ENCODE measurements at places on chromosomes 3 and 15.

DNA sequence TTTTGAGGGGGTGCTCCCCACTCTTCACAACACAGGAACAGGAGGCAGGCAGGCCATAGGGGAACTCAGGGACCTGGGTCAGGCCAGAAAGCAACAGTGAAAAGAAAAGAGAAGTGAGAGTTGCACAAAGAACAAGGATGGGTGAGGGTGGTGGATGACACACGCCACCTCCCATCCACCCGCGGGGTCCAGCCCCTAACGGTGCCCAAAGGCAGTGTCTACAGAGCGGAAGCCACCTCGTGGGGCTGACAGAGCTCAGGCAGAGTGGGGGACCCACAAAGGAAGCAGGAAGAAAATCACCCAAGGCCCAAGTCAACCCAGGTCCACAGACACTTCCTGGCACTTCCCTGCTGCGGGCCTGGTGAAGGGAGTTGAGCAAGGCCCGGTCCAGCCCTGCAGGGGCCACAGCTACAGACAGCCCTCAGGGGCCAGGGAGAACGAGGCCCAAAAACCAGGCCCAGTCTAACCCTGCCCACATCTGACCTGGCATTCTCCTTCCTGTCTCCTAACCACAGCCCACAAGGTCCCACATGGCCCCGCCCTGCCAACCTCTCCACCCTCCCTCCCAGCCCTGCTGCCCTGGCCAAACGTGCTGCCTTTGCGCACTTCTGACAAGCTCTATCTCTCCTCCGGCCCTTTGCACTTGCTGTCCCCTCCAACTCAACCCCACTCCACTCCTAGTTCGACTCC, 5.9 kb downstream of the NUP210 start:
- no peak for DNase-seq

- DNase-seq, result no peak
Observed at GRCh38 chr3:97991293-97991682, 19.1 kb upstream of the RIOX2 start.

GRCh38 chr15:23539892-23540291, 25.6 kb upstream of the MKRN3 start:
- DNase-seq, result no peak

DNA sequence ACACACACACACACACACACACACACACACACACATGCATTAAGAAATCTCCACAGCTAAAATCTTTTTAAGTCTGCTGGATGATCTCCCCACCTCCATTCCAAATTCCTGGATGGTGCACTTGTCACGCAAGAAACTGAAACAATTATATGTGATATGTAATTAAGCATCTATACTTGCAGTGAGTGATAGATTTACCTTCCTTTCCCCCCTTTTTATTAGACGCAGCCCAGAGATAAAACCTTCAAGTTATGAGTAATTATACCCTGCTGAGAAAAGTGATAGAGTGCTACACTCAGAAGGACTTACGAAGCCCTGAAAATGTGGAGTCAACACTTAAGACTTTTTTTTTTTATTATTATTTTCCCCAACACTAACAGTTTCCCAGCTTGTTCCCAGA, 255.2 kb downstream of the LSAMP start:
- no peak for DNase-seq

DNA sequence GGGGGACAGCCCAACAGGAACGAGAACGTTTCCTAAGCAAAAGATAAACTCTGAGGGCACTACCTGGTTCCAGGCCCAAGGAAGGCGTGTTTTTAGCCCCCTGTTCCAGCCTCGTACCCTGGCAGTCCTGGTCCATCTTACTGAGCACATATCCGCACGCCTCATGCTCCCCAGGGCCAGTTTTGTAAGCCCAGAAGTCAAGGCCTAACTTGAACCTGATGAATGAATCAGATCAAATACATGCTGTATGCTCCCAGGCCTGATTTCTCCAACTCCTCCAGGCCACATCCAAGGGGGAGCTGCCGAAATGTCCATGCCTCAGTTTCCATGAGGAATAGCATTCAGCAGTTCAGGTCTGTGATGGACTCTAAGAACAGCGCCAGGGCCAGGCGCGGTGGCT, 14.3 kb upstream of the DOCK3 start:
- DNase-seq, result no peak

DNA sequence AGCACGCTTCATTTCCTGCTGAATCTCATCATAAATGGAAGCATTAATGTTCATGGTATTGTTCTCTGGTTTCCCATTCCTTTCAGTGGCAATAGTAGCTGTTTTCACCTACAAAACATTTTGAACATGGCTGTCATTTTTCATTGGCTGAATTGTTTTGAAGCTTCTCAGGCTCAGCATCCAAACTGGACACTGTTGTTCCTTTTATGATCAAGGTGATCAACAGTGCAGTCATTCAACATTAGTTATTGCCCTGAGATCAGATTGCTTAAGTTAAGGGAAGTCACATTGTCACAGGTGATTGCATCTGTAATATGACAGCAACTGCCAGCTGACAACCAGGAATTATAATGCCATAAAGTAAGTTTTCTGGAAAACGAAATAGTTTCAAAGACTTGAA, 46.9 kb downstream of the SATB1 start:
- no peak for DNase-seq

DNA sequence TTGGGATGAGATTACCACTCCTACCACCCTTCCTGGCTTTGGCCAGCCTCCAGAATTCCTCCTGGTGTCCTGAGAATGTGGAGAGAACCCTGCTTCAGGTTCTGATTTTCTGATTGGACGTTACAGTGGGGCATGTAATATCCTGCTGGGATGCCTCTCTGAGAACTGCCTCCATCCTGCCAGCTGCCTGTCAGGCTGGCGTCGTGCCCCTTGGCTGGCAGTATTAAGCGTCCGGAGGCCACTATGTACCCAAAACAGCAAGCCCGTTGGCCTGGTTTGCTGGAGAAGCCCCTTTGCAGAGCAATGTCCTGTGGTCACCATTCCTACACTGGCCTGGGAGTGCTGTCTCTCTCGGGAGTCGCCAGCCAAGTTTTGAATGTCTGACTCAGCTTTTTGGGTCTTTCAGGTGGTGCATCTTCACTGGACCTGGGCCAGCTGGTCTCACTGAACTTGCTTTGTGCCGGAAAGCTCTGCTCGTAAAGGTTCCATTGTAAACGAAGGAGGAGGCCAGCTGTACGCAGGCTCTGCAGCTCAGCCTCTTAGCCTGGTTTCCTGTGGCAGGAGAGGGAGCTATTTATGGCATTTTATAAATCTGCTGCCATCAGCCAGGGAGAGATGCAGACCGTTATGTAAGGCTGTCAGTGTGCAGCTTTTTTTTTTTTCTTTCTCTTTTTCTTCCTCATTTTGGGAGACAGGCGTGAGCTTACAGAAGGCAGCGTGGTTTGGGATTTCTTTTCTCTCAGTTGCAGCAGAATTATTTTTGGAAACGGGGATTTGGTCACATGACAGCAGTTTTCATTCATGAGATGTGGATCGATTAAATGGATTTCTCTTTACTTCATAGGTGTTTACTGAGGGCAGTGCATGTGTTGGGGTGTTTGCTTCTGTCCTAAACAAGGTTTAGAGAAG, 19.0 kb upstream of the TRAK1 start:
- DNase-seq, result no peak

DNA sequence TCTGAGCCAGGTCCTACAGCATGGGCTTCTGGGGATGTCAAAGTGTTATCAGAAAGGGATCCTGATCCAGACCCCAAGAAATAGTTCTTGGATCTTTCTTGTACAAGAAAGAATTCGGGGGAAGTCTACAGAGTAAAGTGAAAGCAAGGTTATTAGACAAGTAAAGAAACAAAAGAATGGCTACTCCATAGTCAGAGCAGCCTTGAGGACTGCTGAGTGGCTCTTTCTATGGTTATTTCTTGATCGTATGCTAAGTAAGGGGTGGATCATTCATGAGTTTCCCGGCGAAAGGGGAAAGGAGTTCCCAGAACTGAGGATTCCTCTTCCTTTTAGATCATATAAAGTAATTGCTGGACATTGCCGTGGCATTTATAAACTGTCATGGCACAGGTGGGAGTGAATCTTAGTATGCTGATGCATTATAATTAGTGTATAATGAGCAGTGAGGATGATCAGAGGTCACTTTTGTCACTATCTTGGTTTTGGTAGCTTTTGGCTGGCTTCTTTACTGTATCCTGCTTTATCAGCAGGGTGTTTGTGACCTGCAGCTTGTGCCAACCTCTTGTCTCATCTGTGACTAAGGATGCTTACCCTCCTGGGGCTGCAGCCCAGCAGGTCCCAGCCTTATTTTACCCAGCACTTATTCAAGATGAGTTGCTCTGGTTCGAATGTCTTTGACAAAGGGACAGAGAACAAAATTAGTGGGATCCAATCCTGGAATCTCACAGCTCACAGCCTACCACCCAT, 41.0 kb downstream of the CRYGS start:
- no peak for DNase-seq

- DNase-seq, result no peak
Observed at GRCh38 chr15:67133026-67133425, 67.6 kb downstream of the SMAD3 start.

GRCh38 chr15:70199124-70199482, 101.4 kb upstream of the TLE3 start:
- DNase-seq, result no peak

GRCh38 chr3:108985844-108986243, 32.2 kb upstream of the GUCA1C start:
- no peak for DNase-seq

- DNase-seq, result no peak
Observed at GRCh38 chr3:168091941-168092340, 3.8 kb downstream of the GOLIM4 start.

DNA sequence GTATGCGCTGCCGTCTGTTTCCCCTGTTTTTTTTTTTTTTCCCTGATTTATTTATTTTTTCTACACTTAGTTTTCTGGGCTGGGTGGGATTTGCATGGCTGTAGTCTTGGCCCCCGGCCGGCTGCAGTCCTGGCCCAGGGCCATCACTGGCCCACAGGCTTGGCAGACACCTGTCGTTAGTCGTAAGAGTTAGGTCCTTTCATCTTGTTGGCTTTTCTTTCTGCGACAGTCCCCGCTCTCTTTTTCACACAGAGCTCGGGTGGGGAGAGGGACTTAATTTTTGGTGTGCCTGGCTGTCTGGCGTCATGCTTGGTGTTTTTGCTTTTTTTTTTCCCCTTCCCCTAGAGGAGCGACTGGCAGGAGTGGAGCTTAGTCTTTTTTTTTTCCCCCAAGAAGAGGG, 183.4 kb downstream of the KLF13 start:
- DNase-seq, result no peak

GRCh38 chr15:62624547-62625378, 417.8 kb upstream of the TPM1 start:
- DNase-seq, result no peak

GRCh38 chr15:57090496-57090859, 172.0 kb downstream of the TCF12 start:
- DNase-seq, result no peak

DNA sequence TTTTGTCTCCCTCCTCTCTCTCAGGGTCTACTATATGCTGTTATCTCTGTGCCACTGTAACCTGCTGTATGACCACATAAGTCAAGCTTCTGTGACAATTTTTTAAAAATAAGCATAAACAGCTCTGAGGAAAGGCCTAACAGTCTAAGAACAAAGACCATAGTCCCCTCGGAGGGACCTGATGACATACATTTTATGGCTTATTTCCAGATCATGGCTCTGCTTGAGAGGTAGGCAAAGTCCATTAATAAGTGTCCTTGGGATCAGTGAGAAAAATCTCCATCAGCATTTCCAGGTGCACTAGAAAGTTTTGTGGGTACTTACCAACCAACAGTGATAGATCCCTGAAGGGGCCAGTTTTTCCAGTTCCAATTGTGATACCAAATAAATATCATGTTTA, 123.8 kb downstream of the TNIK start:
- DNase-seq, result no peak

GRCh38 chr3:76753599-76753998, 286.3 kb upstream of the ROBO2 start:
- no peak for DNase-seq

- DNase-seq, result no peak
Observed at GRCh38 chr15:66922608-66923007, 142.8 kb upstream of the SMAD3 start.

GRCh38 chr3:30048431-30048830, 558.0 kb upstream of the TGFBR2 start:
- DNase-seq, result no peak

- no peak for DNase-seq
Observed at GRCh38 chr3:184347321-184348056, 10.1 kb downstream of the FAM131A start.

DNA sequence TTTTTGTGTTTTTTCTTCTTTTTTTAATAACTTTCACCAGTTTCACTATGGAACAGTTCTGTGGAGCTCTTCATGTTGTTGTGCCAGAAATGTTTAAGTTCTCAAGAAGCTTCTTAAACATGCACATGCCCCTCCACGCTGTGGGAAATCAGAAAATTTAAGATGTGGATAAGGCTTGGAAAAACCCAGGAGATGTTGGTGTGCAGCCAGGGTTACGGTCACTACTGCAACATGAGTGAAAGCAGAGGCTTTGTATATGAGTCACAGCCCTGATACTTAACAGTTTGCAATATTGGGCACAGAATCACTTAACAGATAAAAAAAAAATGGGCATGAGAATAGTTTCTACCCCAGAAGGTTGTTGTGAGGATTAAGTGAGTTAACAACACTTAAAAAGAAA, 399.9 kb downstream of the LRTM1 start:
- DNase-seq, result no peak

GRCh38 chr3:32086464-32086863, 20.0 kb upstream of the GPD1L start:
- no peak for DNase-seq

- no peak for DNase-seq
Observed at GRCh38 chr3:118974356-118975097, 60.1 kb downstream of the IGSF11 start.

GRCh38 chr15:60272623-60273022, 125.2 kb downstream of the ANXA2 start:
- no peak for DNase-seq

GRCh38 chr3:55664387-55664786, 177.3 kb upstream of the WNT5A start:
- DNase-seq, result no peak

DNA sequence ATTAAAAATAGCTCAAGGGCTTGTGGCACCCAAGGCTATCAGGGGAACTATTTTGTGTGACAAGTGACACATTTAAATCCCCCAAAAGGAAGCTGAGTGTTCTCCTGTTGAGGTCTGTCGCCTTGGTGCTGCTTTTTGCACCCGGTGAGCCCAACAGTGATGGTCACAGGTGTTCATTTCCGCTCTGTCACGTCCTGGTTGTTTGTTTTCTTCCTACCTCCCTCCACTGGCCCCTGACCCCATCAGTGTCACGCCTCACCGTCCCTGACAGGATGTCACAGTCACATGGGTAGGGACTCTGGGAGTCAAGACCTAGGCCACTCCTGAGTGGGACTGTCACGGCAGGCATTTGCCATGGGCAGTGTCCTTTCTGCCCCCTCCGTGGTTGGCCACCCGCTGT, 11.2 kb downstream of the SLCO3A1 start:
- no peak for DNase-seq

- DNase-seq, result no peak
Observed at GRCh38 chr3:197833930-197834715, 43.1 kb downstream of the LRCH3 start.

DNA sequence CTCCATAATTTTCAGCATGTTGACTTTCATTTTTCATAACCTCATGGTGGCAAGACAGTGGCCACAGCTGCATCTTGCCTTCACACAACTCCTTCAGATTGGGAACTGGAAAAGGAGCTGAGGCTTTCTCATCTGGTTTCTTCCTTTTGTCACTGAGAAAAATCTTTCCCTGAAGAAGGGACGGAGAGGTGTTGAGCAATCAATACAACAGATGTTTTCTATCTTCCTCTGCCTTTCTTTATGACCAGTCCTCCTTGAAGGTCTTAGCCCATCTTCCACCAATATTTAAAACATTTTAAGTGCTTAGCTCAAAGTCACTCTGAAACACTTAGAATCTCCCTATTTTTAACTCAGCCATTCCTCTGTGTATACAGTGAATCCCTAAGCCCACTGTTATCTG, 11.9 kb downstream of the ZNF660 start:
- no peak for DNase-seq

- DNase-seq, result no peak
Observed at GRCh38 chr15:101437618-101438481, 51.7 kb downstream of the PCSK6 start.
